ENCODE measurements at places on chromosomes 16 and 17.

- no peak for DNase-seq
These were observed 76.4 kb downstream of the TOX3 start for GRCh38 chr16:52470585-52470984.

- no peak for DNase-seq
These were observed 23.6 kb downstream of the USP6 start for GRCh38 chr17:5139458-5139732.

DNA sequence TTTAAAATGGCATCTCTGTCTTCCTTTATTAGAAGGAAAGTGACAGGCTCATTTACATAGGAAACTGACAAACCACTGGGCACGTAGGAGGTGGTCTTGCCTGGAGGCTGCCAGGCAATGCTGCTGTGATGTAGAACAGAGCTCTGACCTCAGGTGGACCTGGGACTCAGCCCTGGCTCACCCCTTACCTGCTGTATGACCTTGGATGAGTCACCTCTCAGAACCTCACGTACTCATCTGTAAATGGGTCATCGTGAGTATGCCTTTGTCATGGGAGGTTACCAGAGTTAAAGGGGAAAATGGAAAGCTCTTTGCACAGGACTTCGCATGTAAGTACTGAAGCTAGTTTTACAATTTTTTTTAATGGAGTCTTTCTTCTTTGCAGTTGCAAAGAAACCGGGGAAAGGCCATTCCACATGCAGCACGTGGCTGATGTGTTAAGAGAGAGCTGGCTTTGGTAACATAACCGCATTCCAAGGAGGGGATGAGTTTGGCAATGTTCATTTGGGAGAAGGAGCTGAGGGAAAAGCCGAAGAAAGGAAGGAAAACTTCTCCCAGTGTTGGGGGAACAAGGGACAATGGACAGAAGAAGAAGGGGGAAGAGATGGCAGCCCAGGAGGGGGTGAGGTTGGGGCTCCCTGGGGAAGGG lies 37.4 kb upstream of the LONP2 start:
- no peak for DNase-seq

- no peak for DNase-seq
These were observed 47.2 kb downstream of the MEOX1 start for GRCh38 chr17:43614561-43614960.

- DNase-seq, result no peak
These were observed 59.4 kb upstream of the TAC4 start for GRCh38 chr17:49907279-49907678.

GRCh38 chr17:8859027-8859803 lies 8.3 kb downstream of the PIK3R6 start:
- peak; percentile 82 for DNase-seq

GRCh38 chr16:1441391-1441829 lies 2.9 kb downstream of the CCDC154 start:
- no peak for DNase-seq

All from mesenteric fat pad (tissue), 1 donor.